ENCODE measurements at places on chromosomes 2 and 18.

DNA sequence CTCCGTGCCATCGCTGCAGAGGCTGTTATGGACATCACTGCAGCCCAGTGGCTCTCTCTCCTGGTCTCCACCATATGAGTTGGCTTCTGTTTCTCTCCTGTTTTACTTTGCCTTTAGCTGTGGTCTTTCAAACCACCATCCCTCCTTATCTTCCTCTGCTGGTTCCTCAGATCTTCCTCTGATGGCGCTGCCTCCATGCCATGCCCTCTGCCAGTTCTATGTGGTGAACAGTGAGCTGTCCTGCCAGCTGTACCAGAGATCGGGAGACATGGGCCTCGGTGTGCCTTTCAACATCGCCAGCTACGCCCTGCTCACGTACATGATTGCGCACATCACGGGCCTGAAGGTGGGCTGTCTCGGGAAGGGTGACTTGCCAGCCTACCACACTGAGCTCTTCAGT, 13.1 kb downstream of the TYMS start:
- no peak for DNase-seq

DNA sequence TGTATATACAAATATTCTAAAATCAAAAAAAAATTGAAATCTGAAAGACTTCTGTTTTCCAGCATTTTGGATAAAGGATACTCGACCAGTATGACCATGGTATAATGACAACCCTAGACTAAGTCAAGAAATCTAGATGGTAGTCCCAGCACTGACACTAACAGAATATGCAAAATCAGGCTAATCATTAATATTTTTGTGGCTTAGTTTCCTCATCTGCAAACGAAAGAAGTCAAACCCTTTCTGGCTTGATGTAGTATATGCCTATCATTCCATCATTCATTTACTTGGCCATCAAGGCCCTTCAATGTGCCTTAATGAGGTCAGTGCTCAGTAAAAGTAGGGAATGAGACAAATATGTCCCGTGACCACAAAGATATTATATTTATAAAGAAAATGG, 83.5 kb downstream of the NCKAP5 start:
- DNase-seq = no peak

- peak; percentile 11 for DNase-seq
Observed at GRCh38 chr2:41717839-41718238, 330.0 kb upstream of the PKDCC start.

- no peak for DNase-seq
Observed at GRCh38 chr2:47087051-47087450, 68.1 kb downstream of the STPG4 start.
